Calu3 (cell line): ENCODE measurements at places on chromosomes 6 and 20.

DNA sequence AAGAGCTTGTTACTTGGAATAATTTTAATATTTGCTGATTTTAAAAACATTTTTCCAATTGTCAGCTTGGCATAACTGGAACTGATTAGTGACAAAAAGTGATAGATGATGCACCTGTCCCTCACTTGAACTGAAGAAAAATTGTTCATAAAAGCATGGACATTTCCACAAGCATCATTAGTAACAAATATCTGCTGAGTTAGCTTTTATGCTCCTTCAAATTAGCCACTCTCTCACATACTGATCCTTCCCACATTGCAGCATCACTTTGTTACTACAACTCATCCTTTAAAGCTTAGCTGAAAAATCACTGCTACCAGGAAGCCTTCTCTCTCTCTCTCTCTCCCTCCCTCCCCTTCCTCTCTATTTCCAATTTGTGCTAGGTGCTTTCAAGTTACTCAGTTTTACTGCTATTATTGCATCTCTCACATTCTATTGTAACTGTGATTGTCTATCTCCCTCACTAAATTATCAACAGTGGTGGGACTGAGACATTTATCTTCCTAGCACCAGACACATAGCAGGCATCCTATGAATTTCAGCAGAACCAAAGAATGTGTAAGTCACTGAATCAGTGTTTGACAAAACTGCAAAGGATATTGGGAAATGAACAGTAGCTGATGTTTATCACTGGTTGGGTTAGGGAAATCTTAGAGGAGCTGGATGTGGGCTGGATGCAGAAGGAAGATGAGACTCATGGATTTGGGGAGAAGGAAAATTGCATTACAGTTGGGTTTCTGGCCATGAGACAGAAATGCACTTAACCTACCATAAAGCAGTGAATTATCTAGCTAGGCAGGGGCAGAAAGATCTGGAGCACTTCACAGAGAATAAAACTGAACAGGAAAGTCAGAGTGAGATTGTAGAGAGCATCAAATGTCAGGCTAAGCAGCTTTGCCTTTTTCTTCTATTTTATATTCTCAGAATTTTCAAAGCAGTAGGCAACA lies 128.4 kb upstream of the PLN start:
- DNase-seq: no peak

DNA sequence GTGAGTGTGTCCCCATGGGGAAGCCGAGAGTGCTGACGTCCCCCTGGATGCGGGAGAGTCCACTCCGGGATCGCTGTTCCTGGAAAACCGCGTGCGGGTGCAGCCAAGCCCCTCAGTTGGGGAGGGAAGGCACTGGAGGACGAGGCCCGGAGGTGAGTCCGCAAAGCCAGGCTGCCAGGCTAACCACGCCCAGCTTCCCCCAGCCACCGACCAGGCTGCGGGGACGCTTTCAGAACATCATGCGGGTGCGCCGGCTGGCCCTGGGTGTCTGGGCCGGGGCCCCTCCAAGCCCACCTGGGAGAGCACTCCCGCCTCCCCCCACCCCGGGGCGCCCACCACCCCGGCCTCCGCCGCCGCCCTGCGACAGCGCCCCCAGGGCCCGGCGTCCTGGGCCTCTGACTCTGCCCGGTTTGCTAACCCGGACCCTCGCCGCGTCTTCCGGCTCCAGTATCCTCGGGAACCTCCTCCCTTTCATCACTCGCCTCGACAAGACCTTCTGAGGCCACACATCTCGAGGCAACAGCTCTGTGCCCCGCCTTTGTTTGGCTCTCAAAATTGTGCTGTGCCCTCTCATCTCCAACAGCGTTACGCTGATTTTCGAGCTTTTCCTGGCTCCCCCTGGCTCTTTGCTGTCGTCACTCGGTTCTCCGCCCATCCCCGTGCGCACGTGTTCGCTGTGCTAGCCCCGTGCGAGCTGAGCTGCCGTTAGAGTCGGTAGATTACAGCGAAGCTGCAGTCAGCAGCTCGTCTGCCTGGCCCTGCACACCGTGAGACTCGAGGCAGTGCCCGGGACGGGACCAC lies 47.1 kb upstream of the ENTPD6 start:
- DNase-seq: no peak

GRCh38 chr6:135311446-135312200 lies 130.5 kb downstream of the MYB start:
- no peak for DNase-seq

- DNase-seq: no peak
These were observed 42.3 kb downstream of the GNAS start for GRCh38 chr20:58894652-58895447.

GRCh38 chr6:27868311-27868710 lies 43.9 kb downstream of the OR2B2 start:
- DNase-seq: no peak

DNA sequence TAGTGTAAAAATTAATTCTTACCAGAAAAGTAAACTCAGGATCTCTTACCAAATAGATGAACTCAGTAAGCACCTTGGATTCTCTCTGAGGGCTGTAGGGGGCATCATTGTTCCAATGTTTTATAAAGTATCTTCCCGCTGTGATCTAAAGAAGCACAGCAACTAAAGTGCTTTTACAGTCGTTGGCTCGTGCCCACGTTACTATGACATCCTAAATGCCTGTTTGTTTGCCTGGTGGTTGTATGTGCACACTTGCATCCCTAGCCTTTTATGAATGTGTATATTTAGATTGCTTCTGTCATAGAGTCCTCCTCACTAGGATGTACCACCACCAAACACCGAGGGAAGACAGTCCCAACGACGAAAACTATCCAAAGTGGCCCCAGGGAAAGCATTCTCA lies 34.5 kb downstream of the SLX4IP start:
- peak; percentile 11 for DNase-seq

- no peak for DNase-seq
These were observed 88.7 kb upstream of the FRMD1 start for GRCh38 chr6:168167431-168168315.

- no peak for DNase-seq
These were observed 445.1 kb upstream of the JAG1 start for GRCh38 chr20:11118802-11119380.

DNA sequence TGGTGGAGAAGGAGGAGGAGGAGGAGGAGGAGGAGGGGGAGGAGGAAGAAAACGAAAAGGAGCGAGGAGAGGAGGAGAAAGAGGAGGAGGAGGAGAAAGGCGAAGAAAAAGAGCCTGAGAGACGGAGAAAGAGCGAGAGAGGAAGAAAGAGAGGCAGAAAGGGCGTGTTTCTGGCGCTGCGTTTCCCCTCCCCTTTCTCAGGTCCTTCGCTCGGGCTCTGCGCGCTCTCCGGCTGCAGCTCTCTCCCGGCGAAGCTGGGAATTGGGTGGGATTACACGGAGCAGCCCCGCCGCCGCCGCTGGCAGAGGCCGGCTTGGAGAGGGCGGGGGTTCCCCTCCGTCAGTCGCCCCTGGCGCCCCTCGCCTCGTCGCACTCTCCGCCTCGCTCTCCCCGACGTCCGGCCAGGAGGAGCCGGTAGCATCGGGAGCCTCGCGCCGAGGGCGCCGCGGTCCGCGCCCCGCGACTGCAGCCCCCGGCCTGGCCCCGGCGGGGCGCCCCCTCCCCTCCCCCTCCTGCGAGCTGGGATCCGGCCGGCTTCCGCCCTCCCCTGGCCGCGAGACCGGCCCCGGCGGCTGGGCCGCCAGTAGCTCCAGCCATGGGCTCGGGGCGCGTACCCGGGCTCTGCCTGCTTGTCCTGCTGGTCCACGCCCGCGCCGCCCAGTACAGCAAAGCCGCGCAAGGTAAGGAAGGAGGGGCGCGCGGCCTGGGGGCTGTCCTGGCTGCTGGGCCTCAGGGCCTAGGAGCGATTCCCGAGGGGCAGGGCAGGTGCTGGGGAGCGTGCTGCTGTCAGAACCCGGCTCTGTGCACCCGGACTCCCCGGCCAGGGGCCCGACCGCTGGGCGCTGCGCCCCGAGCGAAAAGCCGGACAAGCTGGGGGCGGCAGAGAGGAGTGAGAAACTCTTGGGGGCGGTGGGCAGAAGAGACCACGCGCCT lies at the start of gene SCUBE3:
TSS of gene SCUBE3 (plus strand) at position 133 of the 933 bp plus-strand sequence. CDS start at position 596, 463 bp downstream.
- DNase-seq: peak; percentile 51
